ENCODE measurements at places on chromosomes 4 and X. TPM values are rescaled to one million over a fixed set of nuclear protein-coding genes. Genes with fewer than 3 reads are reported as not detected.

DNA sequence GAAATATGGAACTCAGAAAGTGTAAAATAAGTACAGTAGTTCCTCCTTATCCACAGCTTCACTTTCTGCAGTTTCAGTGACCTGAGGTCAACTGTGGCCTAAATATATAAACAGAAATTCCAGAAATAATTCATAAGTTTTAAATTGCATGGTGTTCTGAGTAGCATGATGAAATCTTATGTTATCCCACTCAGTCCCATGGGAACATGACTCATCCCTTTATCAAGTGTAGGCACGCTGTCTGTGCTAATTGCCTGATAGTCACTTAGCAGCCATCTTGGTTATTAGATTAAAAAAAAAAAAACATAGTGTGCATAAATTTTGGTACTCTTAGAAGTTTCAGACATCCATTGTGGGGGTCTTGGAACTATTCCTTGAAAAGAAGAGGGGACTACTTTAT lies 983.4 kb upstream of the ADGRL3 start:
- H3K4me1 ChIP-seq, result no peaks in the 10 kb centered on the region
- no peak overlapping the region for H3K27ac ChIP-seq
- no peaks in the 10 kb centered on the region for H3K36me3 ChIP-seq
- DNase-seq, result no peak
- no peak overlapping the region for H3K4me3 ChIP-seq
- H3K27me3 ChIP-seq, result no peaks in the 10 kb centered on the region

- no peaks in the 10 kb centered on the region for H3K4me1 ChIP-seq
- no peaks in the 10 kb centered on the region for H3K36me3 ChIP-seq
- DNase-seq, result no peak
These were observed 82.3 kb downstream of the ARHGAP24 start for GRCh38 chr4:85557016-85557901.

DNA sequence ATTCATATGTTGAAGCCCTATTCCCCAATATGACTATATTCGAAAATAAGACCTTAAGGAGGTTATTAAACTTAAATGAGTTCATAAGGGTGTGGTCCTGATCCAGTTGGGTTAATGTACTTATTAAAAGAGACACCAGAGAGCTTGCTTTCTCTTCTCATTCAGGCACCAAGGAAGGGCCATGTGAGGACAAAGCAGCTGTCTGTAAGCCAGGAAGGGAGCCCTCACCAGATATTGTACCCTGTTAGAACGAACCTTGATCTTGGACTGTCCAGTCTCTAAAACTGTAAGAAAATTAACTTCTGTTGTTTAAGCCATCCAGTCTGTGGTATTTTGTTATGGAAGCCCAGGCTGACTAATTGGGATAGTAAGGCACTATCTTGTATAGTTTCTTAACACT lies 9.1 kb upstream of the YTHDC1 start:
- no peak overlapping the region for H3K27ac ChIP-seq
- H3K4me3 ChIP-seq, result no peak overlapping the region
- peaks cover 5% of the 10 kb centered on the region for H3K4me1 ChIP-seq
- no peak for DNase-seq
- no peaks in the 10 kb centered on the region for H3K27me3 ChIP-seq

DNA sequence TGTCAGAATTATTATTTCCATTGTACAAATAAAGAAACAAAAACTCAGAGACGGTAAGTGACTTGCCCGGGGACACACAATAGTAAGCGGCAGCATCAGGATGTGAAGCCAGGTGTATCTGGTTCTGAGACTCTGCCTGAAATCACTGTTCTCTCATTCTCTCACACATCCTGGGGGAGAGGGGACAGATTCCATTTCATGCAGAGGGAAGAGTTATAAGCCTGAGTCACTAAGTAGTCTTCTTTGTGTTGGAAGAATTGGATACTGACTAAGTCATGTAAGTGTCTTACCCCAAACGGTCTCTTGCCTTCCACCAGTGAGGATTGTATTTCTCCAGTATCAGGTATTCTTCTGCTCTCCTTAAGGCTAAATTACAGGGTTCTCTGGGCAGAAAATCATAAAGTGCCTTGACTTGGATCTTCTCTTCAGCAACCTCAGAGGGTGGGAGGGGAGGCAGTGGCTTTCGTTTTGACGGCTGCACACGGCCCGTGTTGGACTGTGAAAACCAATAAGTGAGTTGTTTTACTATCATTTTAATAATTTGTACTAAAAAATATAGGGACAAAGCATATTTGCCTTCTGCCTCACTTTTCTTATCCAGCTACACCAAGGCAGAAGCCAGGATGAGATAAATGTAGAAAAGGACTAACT lies 21.9 kb downstream of the TXK start:
- DNase-seq, result peak; percentile 43
- H3K4me3 ChIP-seq, result peak overlapping the region; percentile 25
- H3K36me3 ChIP-seq, result no peaks in the 10 kb centered on the region
- no peak overlapping the region for H3K27ac ChIP-seq

DNA sequence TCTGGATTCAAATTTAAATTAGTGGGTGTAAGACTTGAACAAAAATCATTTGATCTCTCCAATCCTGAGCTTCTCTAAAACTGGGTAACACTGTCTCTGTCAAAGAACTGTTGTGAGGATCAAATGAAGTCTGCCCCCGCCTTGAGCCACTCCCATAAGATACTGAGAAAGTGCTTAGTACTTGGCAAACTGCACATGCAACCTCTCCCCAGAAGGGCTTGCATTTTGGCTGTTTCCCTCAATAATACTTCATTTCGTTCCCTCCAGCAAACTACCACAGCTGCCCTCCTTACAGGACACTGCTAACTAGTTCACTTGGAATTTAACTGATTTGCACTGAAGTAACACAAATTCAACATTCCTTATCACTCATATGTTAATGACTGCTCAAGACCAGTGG lies 79.8 kb downstream of the APBB2 start:
- H3K27me3 ChIP-seq, result no peaks in the 10 kb centered on the region
- H3K4me1 ChIP-seq, result peaks cover 17% of the 10 kb centered on the region
- DNase-seq, result no peak
- H3K36me3 ChIP-seq, result no peaks in the 10 kb centered on the region
- H3K27ac ChIP-seq, result no peak overlapping the region

DNA sequence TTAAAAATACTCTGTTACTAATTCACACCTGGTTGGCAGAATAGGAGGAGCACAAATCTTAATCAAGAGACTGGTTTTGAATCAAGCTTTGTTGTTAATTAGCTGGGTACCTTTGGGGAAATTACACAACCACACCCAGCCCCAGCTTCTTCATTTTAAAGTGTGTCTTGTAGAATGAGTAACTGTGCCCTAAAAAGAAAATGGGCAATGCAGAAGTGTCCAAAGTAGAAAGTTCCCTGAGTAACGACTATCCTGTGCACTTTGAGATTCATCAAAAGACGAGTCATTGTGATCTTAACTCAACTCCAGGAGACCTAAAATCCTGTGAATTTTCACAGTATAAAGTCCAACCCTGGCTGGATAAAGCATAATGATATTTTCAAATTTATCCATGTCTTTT lies 792.3 kb upstream of the HS3ST1 start:
- no peaks in the 10 kb centered on the region for H3K4me1 ChIP-seq

GRCh38 chr4:25929298-25929686 lies 15.3 kb downstream of the SMIM20 start:
- DNase-seq, result no peak
- no peaks in the 10 kb centered on the region for H3K36me3 ChIP-seq
- H3K4me1 ChIP-seq, result peaks cover 16% of the 10 kb centered on the region
- H3K4me3 ChIP-seq, result no peak overlapping the region
- no peak overlapping the region for H3K27ac ChIP-seq
- H3K27me3 ChIP-seq, result no peaks in the 10 kb centered on the region

- H3K4me3 ChIP-seq, result no peak overlapping the region
- peak; percentile 0 for DNase-seq
- H3K27me3 ChIP-seq, result no peaks in the 10 kb centered on the region
- H3K4me1 ChIP-seq, result no peaks in the 10 kb centered on the region
- H3K27ac ChIP-seq, result no peak overlapping the region
These were observed 246.8 kb downstream of the ADGRL3 start for GRCh38 chr4:61446941-61447340.

GRCh38 chr4:87688316-87688715 lies 38.2 kb downstream of the DMP1 start:
- H3K27ac ChIP-seq, result no peak overlapping the region
- no peak overlapping the region for H3K4me3 ChIP-seq
- no peaks in the 10 kb centered on the region for H3K27me3 ChIP-seq
- no peaks in the 10 kb centered on the region for H3K36me3 ChIP-seq

DNA sequence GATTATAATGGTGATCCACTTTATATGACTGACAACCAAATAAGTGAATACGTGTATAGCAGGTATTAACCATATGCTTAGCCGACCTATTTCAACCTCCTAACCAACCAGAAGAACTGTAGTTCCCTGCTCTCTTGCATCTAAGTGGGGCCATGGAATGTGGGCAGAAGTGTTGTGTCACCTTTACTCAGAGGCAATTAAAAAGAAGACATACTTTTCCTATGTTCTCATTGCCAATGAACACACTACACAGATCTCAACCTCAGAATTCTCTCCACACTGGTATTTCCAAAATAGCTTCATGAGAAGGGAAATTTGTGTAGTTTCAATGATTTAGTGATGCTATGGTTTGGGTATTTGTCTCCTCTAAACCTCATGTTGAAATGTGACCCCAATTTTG lies 3.2 kb upstream of the NFKB1 start:
- H3K4me1 ChIP-seq, result peaks cover 11% of the 10 kb centered on the region
- no peaks in the 10 kb centered on the region for H3K36me3 ChIP-seq
- H3K27ac ChIP-seq, result no peak overlapping the region
- no peaks in the 10 kb centered on the region for H3K27me3 ChIP-seq
- H3K4me3 ChIP-seq, result no peak overlapping the region

- H3K4me3 ChIP-seq, result no peak overlapping the region
- no peaks in the 10 kb centered on the region for H3K4me1 ChIP-seq
- no peaks in the 10 kb centered on the region for H3K27me3 ChIP-seq
- H3K27ac ChIP-seq, result no peak overlapping the region
- no peak for DNase-seq
These were observed 5.7 kb downstream of the C4orf54 start for GRCh38 chr4:99651811-99652485.

- H3K36me3 ChIP-seq, result no peaks in the 10 kb centered on the region
- no peak overlapping the region for H3K27ac ChIP-seq
- H3K4me3 ChIP-seq, result no peak overlapping the region
These were observed 116.8 kb upstream of the SHISA3 start for GRCh38 chr4:42280327-42281095.

GRCh38 chr4:150164956-150165629 lies 86.8 kb downstream of the DCLK2 start:
- no peak overlapping the region for H3K27ac ChIP-seq
- no peak overlapping the region for H3K4me3 ChIP-seq
- no peaks in the 10 kb centered on the region for H3K27me3 ChIP-seq
- H3K36me3 ChIP-seq, result peaks cover 4% of the 10 kb centered on the region

DNA sequence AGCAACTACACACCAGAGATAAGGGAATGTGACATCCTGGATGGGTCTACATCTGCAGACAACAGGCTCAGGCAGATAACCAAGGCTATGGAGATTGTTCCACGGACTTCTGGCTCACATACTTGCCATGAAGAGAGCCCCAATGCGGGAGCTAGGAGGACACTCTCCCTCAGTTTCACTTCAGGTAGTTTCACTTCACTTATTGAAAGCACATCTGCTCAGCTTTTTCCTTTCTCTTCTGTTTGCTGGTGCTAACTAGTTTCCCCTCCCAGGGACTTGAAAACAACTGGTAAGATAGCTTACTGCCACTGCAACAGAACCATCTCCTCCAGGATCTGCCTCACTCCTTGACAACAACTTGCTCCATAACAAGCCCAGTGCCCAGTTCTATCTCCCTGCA lies 1.4 kb upstream of the CT47C1 start:
- H3K4me1 ChIP-seq, result no peaks in the 10 kb centered on the region
- H3K36me3 ChIP-seq, result no peaks in the 10 kb centered on the region
- H3K27me3 ChIP-seq, result peaks cover 11% of the 10 kb centered on the region
- H3K27ac ChIP-seq, result no peak overlapping the region

GRCh38 chrX:49991758-49992157 lies 69.4 kb downstream of the CLCN5 start:
- peaks cover 6% of the 10 kb centered on the region for H3K27me3 ChIP-seq
- peaks cover 26% of the 10 kb centered on the region for H3K4me1 ChIP-seq
- H3K36me3 ChIP-seq, result no peaks in the 10 kb centered on the region
- DNase-seq, result no peak
- H3K4me3 ChIP-seq, result no peak overlapping the region

GRCh38 chrX:72276478-72276953 lies 532 bp downstream of the RPS4X start:
- H3K36me3 ChIP-seq, result peaks cover 46% of the 10 kb centered on the region
- H3K27me3 ChIP-seq, result no peaks in the 10 kb centered on the region
- peak overlapping the region; percentile 85 for H3K27ac ChIP-seq
- peak overlapping the region; percentile 93 for H3K4me3 ChIP-seq
- H3K4me1 ChIP-seq, result peaks cover 49% of the 10 kb centered on the region
- DNase-seq, result no peak

DNA sequence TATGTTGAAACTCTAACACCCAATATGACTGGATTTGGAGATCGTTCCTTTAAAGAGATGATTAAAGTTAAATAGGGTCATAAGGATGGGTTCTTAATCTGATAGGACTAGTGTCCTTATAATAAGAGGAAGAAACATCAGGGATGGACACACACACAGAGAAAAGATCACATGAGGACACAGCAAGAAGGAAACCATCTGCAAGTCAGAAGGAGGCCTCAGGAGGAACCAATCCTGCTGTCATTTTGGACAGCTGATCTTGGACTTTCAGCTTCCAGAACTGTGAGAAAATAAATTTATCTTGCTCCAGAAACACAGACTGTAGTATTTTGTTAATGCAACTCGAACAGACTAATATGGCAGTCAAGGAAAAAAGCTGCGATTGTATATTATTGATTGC lies 631.5 kb downstream of the PCDH7 start:
- H3K4me3 ChIP-seq, result no peak overlapping the region
- no peaks in the 10 kb centered on the region for H3K36me3 ChIP-seq
- H3K27ac ChIP-seq, result no peak overlapping the region
- H3K27me3 ChIP-seq, result no peaks in the 10 kb centered on the region
- no peaks in the 10 kb centered on the region for H3K4me1 ChIP-seq

DNA sequence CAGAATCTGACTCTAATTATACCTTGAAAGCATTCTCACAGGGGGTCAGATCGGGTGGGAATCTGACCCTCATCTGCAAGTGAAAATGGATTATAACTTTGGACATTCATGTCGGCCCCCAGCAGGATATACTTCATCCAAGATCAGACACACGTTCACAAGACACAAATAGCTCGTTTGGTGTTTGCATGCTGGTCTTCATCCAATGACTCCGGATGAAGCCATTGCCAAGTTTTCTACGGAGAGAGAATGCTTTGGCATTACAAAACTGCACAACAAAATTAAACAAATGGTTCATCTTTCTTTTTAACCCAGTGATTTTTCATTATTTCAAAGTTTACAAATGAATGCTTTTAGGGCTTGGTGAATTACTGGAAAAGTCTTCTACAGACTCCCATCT lies 105.5 kb downstream of the MID1 start:
- no peaks in the 10 kb centered on the region for H3K27me3 ChIP-seq
- H3K27ac ChIP-seq, result no peak overlapping the region

GRCh38 chr4:81038636-81039350 lies 8.3 kb downstream of the BMP3 start:
- H3K36me3 ChIP-seq, result no peaks in the 10 kb centered on the region
- H3K27me3 ChIP-seq, result peaks cover 39% of the 10 kb centered on the region
- no peaks in the 10 kb centered on the region for H3K4me1 ChIP-seq
- H3K27ac ChIP-seq, result no peak overlapping the region
- no peak for DNase-seq

Gene PLP2
- total RNA-seq, result 21.0 TPM

Gene POLN
- total RNA-seq, result 4.1 TPM

Gene PCSK1N
- not detected for total RNA-seq

Gene PNPLA4
- 8.7 TPM for total RNA-seq

Gene CT47B1
- not detected for total RNA-seq

Gene BGN
- 210 TPM for total RNA-seq

Gene PHEX
- 0.88 TPM for total RNA-seq

Gene GABRB1
- not detected for total RNA-seq

Gene OPRPN
- total RNA-seq, result not detected

Gene RHOXF2
- under 0.01 TPM for total RNA-seq

Gene TRIM75
- total RNA-seq, result not detected

Gene ZCCHC4
- 13.4 TPM for total RNA-seq

Gene PCDH18
- total RNA-seq, result 191 TPM

Gene RXFP1
- total RNA-seq, result not detected
